Stimulated activated CD4-positive, alpha-beta T cell treated with anti-CD3 and anti-CD28 coated beads, TNF-alpha, amount 100 ng/mL, for 48 hours (primary cell): ENCODE measurements at places on chromosomes 2 and 18.
A peak's percentile ranks its signal among the peaks of the same experiment; 100 is the strongest.

GRCh38 chr2:160479269-160479668, 14.3 kb downstream of the RBMS1 start:
- DNase-seq: no peak

DNA sequence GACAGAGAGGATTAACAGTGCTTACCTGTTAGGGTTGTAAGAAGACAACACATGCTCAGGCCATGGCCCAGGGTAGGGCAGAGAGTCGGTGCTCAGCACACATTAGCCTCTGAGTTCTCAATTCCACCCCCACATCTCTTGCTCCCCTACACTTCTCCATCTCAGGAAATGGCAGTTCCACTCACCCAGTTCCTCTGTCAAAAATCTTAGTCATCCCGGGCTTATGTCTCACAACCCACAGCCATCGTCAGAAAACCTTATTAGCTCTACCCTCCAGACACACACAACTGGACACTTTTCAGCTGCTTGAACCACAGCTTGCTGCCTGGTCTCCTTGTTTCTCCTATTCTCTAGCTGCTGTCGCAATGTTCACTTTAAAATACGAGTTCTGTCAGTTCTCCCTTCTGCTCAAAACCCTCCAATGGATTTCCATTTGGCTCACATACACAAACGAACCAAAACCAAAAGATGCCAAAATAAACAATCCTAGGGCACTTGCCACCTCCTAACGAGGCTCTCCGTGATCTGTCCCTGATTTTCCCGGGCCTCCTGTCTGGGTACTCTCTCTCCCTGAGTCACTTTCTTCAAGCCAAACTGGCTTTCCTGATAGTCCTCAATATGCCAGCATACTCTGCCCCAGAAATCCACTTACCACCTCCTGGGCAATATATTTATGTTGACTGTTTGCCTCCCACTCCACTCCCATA, 89.7 kb downstream of the KCTD1 start:
- no peak for DNase-seq

GRCh38 chr18:25962176-25962575, 128.2 kb downstream of the SS18 start:
- no peak for DNase-seq

- no peak for DNase-seq
Observed at GRCh38 chr2:242022550-242023290, 153.2 kb downstream of the RTP5 start.

DNA sequence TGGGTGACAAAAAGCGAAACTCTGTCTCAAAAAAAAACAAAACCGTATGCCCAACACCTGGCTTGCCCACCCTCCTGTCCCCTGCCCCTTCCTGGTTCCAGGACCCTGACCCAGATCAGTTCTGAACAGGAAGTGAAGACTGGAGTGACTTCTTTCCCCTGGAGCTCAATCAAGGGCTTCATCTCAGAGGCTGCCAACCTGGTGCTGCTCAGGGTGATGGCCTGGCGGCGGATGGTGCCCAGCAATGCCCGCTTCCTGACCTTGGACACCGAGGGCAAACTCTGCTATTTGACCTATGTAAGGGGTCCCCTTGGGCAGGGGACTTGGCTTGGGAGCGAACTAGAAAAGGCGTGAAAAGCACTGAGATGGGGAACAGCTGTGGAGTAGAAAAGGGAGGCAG, 5.9 kb downstream of the CATIP start:
- no peak for DNase-seq

- DNase-seq: no peak
Observed at GRCh38 chr18:57081899-57082298, 65.0 kb upstream of the BOD1L2 start.

GRCh38 chr2:27032495-27033252, at the start of gene TMEM214:
Gene TMEM214, plus strand, starts transcription at chr2:27032965. Its CDS starts 51 bp downstream, at chr2:27033016.
- DNase-seq: peak; percentile 73

DNA sequence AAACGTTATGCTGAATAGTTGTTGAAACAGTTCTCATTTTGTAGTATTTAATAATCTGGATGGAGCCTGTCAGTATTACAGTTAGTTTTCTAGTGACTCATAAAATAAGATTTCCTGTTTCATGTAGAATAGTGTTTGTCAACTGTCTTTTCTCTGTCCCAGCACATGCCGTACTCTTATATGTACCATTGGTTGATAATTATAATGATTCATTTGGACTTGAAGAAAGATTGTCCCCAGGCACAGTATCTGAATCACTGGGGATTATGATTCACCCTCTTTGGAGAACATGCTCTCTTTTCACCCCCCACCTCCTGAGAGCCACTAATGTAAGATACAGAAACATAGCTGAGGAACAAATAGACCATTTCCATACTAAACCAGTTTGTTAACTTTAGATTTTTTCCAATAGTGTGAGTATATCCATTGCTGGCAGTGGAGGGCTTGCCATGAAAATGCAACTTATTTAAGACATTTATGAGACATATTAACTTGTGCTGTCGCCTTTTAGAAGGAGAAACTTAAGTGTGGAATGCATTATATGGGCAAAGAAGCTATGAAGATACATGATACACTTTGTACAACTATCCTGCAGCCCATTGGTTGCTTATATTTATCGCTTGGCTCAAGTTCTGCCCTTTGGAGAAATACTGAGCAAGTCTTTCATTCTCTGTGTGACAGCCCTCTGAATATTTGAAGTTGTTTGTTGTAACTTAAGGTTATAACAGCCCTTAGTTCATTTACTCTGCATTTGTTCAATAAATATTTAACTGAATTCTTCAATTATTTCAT, 12.4 kb downstream of the COPS8 start:
- no peak for DNase-seq

DNA sequence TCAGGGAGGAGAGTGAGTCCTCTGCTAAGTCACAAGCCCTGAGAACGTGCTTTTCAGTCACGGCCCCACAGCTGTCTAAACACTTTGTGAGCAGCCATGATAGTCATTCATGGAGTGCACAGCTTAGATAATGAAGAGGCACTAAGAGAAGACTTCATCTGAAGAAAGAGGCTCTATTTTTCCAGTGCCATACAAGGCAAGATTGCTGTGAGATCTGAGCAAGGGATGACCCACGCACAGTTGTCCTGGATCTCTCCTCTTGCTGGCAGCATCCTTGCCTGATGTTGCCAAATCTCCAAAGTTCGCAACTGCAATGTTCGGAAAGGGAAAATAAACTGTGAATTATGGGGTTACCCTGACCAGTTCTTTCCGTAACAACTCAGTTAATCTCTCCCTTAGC, 418.7 kb downstream of the MEIS1 start:
- no peak for DNase-seq

GRCh38 chr2:190718652-190719526, 70.0 kb downstream of the NAB1 start:
- DNase-seq: peak; percentile 83

DNA sequence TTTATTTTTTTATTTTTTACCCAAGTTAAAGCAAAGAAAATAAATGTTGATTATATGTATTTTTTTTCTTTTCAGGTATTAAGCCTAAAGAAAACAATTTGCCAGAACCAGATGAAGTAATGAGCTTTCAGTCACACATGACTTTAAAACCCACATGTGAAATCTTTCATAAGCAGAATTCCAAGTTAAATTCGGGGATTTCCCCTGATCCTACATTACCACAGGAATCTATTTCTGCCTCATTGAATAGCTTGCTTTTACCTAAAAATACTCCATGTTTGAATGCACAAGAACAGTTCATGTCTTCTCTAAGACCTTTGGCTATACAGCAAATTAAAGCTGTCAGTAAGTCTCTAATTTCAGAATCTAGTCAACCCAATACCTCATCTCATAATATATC, 26.6 kb downstream of the GEN1 start:
- no peak for DNase-seq

DNA sequence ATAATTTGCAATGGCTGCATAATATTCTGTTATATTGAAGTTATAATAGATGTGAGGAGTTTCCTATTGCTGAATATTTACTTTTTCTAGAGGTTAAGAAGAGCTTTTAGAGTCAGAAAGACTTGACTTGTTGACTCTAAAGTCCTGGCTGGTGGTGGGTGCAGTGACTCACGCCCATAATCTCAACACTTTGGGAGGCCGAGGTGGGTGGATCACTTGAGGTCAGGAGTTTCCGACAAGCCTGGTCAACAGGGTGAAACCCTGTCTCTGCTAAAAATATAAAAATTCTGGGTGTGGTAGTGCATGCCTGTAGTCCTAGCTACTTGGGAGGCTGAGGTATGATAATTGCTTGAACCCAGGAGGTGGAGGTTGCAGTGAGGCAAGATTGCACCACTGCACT, 33.9 kb upstream of the ATIC start:
- DNase-seq: no peak

DNA sequence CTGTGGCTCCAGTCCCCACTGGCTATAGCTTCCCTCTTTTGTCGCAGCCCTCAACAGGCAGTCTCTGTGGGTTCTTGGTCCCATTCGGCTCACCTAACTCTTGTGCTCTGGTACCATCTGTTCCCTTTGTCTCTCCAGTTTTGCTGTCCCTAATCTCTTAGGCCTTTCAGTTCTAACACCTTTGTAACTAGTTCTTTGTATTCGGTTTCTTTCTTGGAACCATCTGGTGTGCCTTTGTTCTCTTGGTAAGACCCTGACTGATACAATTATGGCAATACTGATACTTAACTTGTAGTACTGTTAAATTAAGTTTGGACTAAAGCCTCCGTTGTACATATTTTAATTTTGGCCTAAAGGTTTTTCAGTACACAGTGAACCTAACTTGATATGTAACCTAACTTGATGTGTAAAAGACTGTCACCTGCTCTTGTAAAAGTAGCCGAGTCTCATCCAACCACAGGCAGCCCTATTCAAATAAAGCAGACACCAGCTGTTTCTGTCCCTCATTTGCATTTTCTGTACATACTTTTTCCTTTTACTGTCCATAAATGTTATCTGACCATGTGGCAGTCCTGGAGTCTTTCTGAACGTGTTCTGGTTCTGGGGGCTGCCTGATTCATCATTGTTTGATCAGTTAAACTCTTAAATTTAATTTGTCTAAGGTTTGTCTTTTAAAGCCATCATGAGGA, 4.8 kb upstream of the MRPL44 start:
- no peak for DNase-seq

GRCh38 chr2:145344076-145344724, 824.3 kb upstream of the ZEB2 start:
- DNase-seq: no peak

DNA sequence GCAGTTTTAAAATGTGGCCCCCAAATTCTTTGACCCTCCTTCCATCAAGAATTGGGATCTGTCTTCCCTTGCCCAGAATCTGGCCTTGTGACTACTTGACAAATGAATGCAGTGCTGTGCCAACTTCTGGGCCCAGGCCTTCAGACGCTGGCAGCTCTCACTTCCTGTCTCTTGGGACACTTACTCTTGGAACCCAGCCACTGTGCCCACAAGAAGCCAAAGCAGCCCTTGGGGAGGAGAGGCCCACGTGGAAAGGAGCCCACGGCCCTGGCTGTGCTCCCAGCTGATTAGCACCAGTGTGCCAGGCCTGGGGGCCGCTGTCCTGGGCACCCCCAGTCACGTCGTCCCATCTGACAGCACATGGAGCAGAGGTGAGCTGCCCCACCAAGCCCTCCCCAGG, 56.6 kb downstream of the RPL37A start:
- no peak for DNase-seq

DNA sequence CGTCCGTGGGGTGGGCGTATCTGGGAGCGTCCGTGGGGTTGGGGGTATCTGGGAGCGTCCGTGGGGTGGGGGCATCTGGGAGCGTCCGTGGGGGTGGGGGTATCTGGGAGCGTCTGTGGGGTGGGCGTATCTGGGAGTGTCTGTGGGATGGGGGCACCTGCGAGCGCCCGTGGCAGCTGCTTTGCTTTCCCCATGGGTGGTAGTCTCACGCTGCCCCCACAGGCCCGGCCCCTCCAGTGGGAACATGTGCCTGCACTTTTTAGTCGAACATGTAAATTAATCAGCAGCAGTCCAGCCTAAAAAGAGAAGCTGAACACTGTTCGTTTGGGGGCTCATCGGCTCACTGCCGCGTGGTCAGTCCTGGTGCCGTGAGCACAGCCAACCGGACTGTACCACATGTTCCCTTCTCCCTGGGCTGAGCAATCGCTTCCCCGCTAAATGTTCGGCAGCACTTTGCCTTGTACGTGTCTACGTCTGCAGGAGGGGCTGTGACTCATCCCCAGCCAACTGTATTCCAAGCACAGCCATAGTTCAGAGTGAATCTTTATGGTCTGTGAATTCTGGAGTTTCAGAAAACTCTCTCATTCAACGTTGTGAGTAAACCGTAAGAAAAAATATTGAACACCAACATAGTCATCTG, 271.5 kb downstream of the AGAP1 start:
- DNase-seq: no peak

- DNase-seq: peak; percentile 40
Observed at GRCh38 chr2:203802342-203803052, 65.1 kb upstream of the CTLA4 start.

- DNase-seq: no peak
Observed at GRCh38 chr2:46029332-46029811, 267.8 kb upstream of the EPAS1 start.

DNA sequence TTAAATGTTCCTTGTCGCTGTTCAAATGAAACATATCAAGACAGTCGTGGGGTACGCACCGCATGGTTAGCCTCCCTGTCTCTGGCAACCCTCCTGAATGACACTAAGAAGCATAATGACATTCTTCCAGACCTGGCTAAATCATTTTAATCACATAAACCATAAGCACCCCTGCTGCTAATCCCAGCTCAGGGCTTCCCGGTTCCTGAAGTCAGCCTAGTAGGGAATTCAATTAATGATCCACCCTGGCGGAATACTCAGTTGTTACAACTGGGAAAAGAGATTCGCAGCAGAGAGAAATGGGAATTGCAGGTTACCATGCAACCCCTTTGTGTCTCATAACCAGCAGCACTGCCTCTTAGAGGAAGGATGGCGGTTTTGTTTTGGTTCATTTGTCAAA, 200.8 kb upstream of the AGAP1 start:
- no peak for DNase-seq
